Activated gamma-delta T cell (primary cell): ENCODE measurements at places on chromosomes 7 and 10.

DNA sequence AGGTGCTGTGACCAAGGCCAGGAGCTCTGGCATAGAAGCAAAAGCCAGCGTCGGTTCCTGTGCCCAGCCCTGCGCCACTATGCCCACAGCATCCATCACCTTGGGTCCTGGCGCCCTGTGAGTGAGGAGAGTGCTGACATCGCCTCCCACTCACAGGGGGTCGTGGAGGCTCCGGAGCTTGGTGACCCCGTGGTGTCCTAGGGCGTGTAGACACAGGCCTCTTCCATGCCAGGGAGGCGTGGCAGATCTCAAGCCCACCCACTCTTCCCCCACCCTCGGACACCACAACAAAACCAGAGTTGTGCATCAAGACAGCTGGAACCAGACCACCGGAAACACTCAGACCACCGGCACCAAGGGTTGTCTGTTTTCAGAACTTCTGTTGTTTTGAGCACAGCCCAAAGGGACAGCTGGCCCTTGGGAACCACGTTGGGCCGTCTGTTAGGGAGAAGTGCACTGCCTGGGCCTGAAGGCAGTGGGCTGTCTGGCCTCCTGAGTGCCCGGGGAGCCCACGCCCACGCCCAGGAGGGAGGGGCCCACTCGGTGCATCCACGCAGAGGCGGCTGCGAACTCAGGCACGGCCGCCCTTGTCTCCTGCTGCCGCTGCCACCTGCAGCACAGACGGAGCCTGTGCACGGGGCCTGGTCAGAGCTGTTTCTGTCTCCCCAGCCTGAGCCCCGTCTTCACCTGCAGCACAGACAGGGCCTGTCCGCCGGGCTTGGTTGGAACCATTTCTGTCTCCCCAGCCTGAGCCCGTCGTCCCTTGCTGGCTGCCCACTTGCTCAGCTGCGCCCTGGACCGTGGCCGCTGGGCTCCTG, 106.3 kb downstream of the INPP5A start:
- no peak for DNase-seq

GRCh38 chr10:98096316-98096715, 38.1 kb upstream of the R3HCC1L start:
- no peak for DNase-seq

DNA sequence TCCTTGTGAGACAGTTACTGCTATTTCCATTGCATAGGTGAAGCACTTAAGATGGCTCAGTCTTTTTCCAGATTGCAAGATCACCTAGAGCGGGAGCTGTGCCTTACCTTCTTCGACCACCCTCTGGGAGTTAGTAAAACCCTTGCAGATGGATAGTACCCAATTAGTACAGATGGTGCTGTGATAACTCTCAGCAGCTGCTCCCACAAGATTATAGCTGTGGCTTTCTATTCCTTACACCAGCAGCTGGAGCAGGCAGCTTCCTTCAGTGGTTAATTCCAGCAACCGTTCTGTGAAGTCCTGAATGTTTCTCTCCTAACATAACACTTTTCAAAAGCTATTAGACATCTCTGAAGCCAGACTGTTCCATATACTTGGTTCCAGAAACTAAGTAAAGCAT, 796.8 kb downstream of the XPNPEP1 start:
- DNase-seq: no peak

DNA sequence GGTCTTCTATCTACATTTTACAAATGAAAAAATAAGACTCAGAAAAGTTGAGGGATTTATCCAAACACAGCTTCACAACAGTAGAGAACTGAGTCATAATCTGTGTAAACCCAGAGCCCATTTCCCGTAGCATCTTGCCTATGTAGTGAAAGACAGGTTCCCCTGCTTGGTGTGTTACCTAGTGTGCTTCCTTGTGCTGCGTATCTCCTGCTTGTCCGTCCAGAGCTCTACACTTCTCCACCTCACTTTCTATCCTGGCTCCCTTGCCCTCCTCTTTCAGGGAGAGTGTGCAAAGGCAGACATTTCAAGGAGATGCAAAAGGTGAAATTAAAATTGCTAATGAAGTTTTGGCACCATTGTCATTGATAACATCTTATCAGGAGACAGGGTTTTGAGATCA, 1.4 kb upstream of the ASNS start:
- no peak for DNase-seq

DNA sequence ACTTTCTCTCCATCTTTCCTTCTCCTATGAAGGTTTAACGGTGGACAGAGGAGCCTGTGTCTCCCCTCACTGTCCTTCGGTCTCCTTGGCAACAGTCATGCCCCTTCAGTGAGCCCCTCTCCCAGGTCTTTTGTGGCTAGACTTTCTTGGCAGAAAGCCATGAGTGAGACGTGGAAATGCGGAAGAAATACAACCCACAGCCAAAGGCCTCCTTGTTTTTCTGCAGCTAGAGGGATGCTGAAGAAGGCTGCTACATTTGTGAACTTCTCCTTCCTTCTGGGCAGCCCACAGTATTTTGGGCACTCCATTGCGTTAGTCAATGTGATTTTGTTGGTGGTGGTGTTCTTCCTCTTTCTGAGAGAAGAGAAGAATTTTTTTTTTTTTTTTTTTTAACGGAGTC, 333.7 kb upstream of the PODXL start:
- no peak for DNase-seq

GRCh38 chr10:69492091-69492745, 41.0 kb downstream of the TSPAN15 start:
- no peak for DNase-seq

DNA sequence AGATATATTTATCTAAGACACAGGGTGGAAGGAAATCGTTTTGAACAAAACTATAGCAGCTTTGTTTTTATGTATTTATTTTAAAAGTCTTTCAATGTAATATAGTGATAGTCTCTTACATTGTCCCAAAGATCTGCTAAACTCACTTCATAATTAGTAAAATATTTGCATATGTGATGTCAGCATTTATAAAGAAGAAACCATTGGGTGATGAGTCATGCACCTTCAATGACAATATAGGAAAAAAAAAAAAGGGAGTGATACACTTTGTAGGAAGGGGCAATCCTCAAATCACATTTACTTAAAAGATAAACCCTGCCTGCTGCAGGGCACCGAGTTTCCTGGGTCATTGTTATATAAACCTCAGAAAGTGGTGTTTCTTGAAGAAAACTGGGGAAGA, 112.4 kb upstream of the SEMA3C start:
- no peak for DNase-seq

GRCh38 chr7:129471402-129471827, 30.9 kb upstream of the SMKR1 start:
- no peak for DNase-seq

GRCh38 chr10:24858288-24859270, 93.8 kb downstream of the PRTFDC1 start:
- DNase-seq: no peak

DNA sequence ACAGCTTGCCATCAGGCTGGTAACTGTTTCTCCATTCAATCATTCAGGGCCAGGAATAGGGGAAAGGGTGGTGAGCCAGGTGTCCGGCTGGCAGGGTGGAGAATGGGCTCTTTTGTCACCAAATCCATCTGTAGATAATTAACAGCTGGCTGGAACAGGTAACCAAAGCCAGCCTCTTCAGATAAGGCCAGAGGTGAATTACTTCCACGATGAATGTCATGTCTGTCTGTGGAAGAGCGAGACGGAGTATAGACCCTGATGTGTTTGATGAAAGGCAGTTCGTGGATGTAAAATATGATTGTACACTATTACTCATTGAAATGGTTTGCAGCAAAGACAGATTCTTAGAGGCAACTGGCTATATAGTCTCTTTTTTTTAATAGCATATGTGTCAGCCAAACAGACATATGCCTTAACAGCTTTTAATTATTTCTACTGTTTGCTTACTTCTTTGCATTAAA, 149.8 kb downstream of the KLF6 start:
- DNase-seq: no peak

GRCh38 chr7:53351681-53352080, 316.2 kb downstream of the POM121L12 start:
- no peak for DNase-seq

DNA sequence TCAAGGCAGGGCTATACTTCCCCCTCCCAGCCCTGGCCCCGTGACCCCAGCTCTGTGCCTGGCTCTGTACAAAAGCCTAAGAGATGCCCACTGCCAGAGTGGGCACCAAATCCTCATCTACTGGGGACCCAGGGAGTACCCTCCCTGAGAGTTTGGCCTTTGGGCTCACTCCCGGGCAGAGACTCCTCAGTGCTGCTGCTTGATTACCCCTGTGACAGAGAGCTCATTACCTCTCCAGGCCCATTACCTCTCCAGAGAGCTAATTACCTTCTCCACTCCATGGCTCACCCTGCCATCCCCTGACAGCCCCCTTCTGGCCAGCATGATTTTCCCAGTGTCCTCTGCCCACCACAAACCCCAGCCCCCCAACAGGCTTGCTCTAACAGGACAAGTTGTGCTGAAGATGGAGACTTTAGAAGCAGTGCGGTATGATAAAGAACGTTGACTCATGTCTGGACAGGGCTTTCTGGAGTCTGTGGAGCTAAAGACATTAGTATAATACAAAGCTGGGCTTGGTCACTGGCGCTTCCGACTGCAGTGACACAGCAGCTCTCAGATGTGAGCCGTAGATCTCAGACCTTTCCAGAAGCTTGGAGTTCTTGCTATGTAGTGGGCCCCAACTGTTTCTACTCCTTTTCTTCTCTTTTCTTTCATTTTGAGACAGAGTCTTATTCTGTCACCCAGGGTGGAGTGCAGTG, 111.3 kb upstream of the KCTD7 start:
- DNase-seq: no peak

- no peak for DNase-seq
These were observed 34.4 kb downstream of the AGR3 start for GRCh38 chr7:16847381-16847860.

- no peak for DNase-seq
These were observed 94.4 kb upstream of the KIAA1217 start for GRCh38 chr10:24114556-24114955.

DNA sequence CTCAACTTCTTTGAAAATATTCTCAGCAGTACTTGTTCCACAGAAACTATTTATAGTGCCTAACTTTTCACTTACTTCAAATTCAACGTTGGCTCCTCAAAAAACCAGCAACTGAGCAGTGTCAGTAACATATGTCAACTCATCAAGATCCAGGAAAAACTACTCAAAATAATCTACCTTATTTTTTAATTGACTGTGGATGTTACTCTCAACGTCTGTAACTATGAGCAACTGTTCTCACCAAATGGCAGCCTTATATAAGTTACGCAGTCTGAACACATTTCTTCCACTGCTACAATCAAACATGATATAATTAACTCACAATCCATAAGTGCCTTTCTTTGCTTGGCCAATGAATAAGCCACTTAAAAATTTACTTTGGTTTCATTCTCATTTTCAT, 77.8 kb downstream of the SP8 start:
- no peak for DNase-seq

DNA sequence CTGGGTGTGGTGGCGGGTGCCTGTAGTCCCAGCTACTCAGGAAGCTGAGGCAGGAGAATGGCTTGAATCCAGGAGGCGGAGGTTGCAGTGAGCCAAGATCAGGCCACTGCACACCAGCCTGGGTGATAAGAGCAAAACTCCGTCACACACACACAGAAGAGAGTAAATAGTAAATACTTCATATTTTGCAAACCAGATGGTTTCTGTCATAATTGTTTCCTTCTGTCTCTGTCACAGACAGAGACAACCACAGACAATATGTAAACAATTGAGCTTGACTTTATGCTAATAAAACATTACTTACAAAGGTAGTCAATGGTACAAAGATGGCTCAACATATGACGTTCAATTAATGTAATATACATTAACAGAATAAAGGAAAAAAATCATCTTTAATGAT, 83.7 kb downstream of the JMJD1C start:
- DNase-seq: no peak

DNA sequence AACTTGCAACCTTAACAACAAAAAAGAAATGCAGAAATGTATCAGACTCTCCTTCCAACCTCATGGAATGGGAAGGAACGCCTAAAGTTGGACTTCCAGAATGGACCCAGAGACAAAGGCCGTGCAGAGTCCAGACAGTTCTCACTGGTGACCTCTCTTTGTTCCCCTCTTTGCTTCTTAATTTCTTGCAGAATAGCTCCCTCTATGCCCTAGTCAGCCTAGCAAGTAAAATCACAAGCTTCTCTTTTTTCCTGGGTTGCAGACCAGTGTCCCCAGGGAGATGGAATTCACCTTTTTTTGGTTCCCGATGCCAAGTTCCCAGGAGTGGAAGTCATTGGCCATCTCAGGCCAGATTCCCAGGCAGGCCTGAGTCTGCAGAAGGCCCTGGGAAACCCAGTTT, 278.0 kb downstream of the CCSER2 start:
- no peak for DNase-seq

DNA sequence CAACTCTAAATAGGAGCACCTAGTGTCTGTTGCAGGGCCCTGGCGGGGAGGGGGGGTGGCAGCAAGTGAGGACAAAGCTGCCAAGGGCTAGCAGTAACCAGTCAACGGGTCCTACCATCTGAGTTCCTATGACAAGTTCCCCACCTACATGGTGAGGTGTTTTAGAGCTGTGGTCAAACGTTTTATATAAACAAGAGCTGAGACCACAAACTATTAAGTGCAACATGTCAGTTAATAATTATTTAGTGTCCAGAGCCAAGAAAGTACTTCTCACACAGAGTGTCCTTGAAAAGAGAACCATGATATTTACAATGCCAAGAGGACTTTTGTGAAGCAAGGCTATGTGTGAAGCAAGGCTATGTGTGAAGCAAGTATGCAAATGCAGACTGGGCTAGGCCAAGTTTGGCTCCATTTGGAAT, 434.7 kb downstream of the TNS3 start:
- DNase-seq: no peak

GRCh38 chr10:84563868-84564267, 235.5 kb downstream of the CCSER2 start:
- no peak for DNase-seq

- no peak for DNase-seq
These were observed 625.1 kb downstream of the MAGI2 start for GRCh38 chr7:78828317-78828716.

DNA sequence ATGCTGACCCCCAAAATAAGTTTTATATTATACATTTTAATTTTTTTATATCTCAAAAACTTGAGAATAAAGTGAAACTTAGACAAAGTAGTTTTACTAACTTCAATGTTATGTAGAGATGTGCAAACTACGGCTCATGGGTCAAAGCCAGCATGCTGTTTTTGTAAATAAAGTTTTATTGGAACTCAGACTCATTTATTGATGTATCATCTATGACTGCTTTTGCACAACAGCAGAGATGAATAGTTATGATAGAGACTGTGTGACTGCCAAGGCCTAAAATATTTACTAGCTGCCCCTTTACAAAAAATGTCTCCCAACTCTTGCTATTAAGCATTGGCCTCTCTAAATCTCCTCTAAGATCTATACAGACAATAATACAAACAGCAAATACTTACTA, 12.4 kb downstream of the MTPN start:
- no peak for DNase-seq
